ENCODE measurements at places on chromosomes 1 and 21. TPM values are rescaled to one million over a fixed set of nuclear protein-coding genes. Genes with fewer than 3 reads are reported as not detected.

- peak; percentile 32 for DNase-seq
Observed at GRCh38 chr1:53121319-53122172, 20.9 kb downstream of the SLC1A7 start.

GRCh38 chr1:211520641-211521040, 28.7 kb upstream of the RD3 start:
- no peak for DNase-seq

DNA sequence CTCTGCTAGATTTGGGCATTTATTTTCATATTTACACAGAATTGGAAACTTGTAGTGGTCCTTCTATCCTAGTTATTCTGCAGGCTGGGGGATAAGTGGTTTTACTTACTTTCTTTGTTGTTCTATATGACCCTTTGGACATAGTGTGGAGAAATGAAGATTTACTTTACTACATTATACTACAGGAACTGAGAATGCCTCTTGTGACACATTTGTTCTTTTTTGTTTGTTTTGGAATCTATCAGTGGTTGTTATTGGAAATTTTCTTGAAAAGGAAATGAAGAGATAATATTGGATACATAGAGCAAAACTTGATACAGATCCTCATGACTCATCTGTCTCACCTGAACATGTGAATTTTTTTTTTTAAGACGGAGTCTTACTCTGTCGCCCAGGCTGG, 146.1 kb upstream of the DPYD start:
- DNase-seq, result no peak

Gene ATP6V1G3
- total RNA-seq, result not detected

DNA sequence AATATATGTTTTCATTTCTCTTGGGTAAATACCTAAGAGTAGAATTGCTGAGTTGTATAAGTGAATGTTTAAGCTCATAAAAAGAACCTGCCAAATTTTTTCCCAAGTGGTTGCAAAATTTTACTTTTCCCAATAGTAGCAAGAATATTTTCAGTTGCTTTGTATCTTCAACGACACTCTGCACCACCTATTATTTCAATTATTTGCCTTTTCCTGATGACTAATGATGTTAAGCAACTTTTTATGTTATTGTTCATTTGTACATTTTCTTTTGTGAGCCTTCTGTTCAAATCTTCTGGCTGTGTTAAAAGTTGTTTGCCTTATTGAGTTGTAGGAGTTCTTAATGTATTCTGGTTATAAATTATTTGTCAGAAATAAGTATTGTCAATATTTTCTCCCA, 299.1 kb upstream of the NRIP1 start:
- DNase-seq, result no peak

DNA sequence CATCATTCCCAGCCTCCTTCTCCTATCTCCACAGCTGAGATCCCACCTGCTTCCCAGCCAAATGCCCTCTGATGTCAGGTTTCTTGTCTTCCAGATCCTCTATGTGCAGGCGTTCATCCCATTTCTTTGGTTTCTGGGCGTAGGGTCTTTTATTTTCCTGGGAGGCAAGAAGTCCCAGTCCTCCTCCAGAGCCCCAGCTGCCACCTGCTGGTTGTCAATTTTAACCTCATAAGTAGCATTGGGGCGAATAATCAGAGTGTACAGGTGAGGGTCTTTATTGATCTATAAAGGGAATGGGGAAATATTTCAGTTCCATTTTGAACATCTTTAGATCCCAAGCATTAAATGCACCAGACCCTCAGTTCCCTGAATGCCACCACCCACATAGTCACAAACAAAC, 47.2 kb upstream of the EPS15 start:
- DNase-seq, result no peak

Gene CELA3A
- total RNA-seq, result not detected

Gene LGR6
- total RNA-seq, result 0.68 TPM

- DNase-seq, result no peak
Observed at GRCh38 chr1:107264561-107264960, 123.7 kb downstream of the NTNG1 start.

DNA sequence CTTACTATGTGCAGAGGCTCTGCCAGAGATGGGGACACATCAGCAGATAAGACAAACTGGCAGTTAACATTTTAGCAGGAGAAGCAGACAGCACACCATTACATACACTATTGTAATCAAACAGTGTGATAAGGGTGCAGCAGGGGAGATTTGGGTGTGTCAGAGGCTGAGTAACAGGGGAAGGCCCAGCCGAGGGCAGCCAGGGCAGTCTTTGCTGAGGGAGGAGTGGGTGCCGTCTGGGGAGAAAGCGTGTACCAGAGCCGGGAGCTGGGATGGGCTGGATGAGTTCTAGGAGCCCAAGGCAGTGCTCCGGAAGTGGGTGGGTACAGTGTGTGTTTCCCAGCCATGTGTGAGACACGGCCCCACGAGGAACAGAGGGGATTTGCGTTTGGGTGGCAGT, 31.2 kb downstream of the KCNA10 start:
- DNase-seq, result no peak

DNA sequence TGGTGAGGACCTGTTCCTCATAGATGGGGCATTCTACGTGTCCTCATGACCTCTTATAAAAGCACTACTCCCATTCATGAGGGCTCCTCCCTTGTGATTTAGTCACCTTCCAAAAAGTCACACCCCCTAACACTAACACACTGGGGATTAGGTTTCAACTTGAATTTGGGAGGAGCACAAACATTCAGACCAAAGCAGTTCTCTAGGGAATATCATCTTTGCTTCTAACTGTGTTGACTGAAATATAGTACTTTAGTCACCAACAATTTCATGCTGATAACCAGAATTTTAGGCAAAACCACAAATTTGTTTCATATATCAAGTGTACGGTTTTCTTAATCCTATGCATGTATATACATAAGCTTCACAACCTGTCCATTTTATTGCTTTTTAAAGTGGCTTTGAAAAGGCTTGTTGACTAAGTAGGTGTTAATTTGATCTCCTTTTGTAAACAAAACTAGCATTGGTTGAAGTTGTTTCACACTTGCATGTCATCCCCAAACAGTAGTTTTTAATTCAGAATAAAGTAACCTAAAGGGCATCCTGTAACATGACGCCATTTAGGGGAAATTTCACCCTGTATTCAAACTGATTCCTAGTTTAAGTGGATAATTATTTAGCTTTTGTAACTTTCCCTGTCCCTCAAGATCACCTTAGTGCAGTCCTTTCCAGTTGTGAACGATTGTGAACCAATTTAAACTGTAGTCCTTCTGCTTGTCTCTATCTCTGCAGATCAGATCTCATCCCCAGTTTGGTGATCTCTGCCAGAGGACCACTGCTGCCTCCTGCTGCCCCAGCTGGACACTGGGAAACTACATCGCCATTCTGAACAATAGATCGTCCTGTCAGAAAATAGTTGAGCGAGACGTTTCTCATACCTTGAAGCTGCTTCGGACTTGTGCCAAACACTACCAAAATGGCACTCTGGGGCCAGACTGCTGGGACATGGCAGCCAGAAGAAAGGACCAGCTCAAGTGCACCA, 141.1 kb downstream of the TLR5 start:
- no peak for DNase-seq

DNA sequence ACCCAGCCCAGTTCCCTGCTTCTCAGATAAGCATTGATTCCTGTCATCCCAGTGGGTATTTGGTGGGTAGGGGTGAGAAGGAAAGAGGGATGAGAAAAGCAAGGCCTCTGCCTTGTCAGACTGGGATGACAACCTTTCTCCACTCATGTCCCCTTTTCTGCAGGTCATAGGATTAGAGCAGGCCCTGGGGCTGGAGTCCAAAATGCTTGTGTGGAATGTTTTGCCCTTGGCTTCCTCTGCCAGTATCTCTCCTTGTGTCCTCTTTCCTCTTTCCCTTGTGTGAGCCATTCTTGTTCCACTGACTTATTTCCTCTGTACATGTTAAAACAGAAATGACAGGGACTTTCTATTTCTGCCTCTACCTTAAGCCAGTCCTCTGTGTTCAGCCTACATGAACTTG, 4.1 kb downstream of the ATP2B4 start:
- no peak for DNase-seq

DNA sequence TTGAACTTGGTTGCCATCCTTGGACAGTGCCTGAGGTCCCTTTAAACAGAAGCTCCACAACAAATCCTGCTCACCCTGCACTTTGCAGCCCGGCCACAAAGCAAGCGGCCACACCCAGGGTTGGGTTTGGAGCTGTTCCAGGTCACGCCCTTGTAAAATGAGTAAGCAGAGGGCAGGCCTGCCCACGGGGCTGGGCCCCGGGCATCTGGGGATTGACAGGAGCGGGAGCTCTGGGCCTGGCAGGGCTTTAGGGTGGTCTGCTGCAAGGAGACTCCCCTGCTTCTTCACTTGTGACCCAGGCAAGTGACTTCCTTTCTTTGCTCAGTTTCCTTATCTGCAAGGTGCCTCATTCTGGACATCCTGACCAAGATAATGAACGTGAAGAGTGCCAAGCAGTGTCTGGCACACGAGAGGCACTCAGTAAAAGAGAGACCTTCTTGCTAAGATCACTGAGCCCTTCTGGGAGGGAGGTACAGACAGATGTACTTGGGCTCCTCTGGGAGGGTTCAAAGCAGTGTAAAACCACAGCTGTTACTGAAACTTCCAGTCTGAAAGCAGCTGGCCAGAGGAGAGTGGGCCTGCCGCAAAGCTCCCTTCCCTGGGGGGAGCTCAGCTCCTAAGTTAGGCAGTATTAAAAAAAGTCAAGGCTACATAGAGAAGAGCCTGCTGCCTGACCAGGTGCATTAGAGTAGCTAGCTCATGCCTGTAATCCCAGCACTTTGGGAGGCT, 2.6 kb downstream of the E2F2 start:
- DNase-seq, result peak; percentile 52

DNA sequence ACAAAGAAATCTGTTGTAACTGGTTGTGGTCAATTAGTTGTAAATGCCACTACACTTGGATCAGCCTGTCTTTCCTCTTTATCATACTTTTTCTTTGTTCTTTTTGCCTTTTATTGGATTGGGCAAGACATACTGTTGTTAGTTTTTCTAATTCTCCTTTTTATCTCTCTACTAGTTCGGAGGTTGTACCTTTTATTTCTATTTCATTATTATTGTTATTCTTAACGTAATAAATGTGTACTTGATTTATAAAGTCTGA, 59.2 kb downstream of the IVNS1ABP start:
- DNase-seq, result peak; percentile 39

Gene SASS6
- 3.6 TPM for total RNA-seq

Gene HEATR1
- total RNA-seq, result 27.4 TPM

- no peak for DNase-seq
Observed at GRCh38 chr1:206658981-206659273, 23.6 kb downstream of the DYRK3 start.

Gene ZSWIM5
- total RNA-seq, result 0.84 TPM

Gene ACTA1
- total RNA-seq, result 1.0 TPM

- no peak for DNase-seq
Observed at GRCh38 chr21:42080788-42081083, 9.6 kb downstream of the UMODL1 start.

GRCh38 chr1:19462781-19463503, 22.4 kb downstream of the CAPZB start:
- no peak for DNase-seq

- no peak for DNase-seq
Observed at GRCh38 chr1:57206038-57206437, 217.8 kb downstream of the DAB1 start.

Gene GUCA2A
- not detected for total RNA-seq

- no peak for DNase-seq
Observed at GRCh38 chr1:207750631-207751305, 1.1 kb upstream of the CD46 start.

Gene PTPRU
- 80.4 TPM for total RNA-seq

Gene SPOCD1
- 29.4 TPM for total RNA-seq

GRCh38 chr1:110200666-110201065, 9.4 kb upstream of the KCNC4 start:
- no peak for DNase-seq

DNA sequence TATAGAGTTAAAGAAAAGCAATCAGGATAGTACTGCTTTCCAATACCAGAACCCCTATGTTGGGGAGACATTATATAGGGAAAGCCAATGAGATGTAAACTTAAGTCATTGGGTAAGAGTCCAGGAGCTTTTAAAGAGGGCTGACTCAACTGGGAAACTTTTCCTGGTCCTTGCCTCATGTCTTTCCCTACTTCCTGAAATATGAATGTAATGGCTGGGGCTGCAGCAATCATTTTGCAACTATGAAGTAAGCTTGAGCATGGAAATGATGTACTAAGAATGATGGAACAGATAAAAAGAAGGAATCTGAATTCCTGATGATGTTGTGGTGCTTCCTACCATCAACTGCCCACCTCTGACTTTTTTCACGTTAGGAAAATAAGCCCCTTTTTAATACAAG, 55.7 kb downstream of the WDR3 start:
- DNase-seq, result no peak

Gene CD52
- 1.2 TPM for total RNA-seq

DNA sequence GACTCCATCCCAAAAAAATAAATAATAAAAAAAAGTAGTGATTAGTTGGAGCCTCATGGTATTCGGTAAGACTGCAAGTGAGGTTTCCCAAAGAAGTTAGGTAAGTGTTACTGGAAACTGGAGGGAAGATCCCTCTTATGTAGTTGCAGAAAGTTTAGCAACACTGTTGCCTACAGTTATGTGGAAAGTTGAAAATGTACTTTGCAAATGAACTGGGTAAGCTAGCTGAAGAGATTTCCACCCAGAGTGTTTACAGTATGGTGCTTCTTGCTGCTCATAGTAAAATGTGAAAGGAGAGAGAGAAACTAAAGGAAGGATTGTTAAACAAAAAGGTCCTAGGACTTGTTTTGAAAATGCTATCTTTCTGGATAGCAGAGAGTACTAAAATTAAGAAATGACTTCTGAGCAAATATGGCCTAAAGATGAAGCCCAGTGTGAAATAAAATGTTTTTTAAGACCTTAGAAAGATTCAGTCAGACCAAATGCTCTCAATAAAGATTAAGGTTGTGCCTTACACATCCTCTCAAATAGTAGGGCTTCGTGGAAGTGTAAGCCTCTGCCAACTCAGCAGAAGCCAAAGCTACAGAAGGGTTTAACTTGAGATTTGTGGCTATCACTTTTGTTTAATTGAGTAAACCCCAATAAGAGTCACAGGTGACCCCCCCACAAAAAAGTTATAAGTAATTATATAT, 31.5 kb downstream of the RPS6KC1 start:
- DNase-seq, result no peak

DNA sequence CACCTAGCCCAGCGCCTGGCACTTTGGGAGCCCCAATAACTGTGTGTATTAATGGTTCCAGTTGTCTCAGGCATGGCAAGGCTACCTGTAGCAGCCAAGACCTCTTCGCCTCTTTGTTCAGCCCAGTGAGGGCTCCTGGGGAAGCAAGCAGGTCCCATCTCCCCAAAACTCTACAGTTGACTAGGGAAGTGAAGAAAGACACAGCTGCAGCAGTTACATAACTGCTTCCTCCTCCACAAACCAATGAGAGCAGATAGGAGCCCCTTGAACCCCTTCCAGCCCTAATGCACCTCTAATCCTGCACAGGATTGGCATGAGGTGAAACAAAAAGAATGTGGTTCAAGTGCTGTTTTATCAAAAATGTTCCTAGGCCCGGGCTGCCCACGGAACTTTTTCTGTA, 100.5 kb downstream of the SYF2 start:
- DNase-seq, result no peak

- no peak for DNase-seq
Observed at GRCh38 chr1:187744665-187745064, 915.9 kb downstream of the PLA2G4A start.

- no peak for DNase-seq
Observed at GRCh38 chr1:24905355-24905978, 24.6 kb downstream of the RUNX3 start.

- no peak for DNase-seq
Observed at GRCh38 chr1:89966656-89967055, 28.3 kb upstream of the ZNF326 start.

GRCh38 chr1:75559800-75560199, 51.1 kb downstream of the SLC44A5 start:
- DNase-seq, result no peak
